ENCODE measurements at places on chromosomes 6 and 20.

- peak overlapping the region; percentile 40 for H3K4me3 ChIP-seq
- H3K27me3 ChIP-seq: peaks cover 43% of the 10 kb centered on the region
- peak; percentile 50 for DNase-seq
- H3K36me3 ChIP-seq: no peaks in the 10 kb centered on the region
Measured at GRCh38 chr20:17225851-17226409, 910 bp upstream of the PCSK2 start.

GRCh38 chr6:12151433-12151820 lies 138.7 kb upstream of the EDN1 start:
- no peaks in the 10 kb centered on the region for H3K36me3 ChIP-seq
- H3K27ac ChIP-seq: no peak overlapping the region
- H3K27me3 ChIP-seq: no peaks in the 10 kb centered on the region
- DNase-seq: peak; percentile 33
- no peak overlapping the region for H3K4me3 ChIP-seq
- H3K4me1 ChIP-seq: peaks cover 21% of the 10 kb centered on the region

DNA sequence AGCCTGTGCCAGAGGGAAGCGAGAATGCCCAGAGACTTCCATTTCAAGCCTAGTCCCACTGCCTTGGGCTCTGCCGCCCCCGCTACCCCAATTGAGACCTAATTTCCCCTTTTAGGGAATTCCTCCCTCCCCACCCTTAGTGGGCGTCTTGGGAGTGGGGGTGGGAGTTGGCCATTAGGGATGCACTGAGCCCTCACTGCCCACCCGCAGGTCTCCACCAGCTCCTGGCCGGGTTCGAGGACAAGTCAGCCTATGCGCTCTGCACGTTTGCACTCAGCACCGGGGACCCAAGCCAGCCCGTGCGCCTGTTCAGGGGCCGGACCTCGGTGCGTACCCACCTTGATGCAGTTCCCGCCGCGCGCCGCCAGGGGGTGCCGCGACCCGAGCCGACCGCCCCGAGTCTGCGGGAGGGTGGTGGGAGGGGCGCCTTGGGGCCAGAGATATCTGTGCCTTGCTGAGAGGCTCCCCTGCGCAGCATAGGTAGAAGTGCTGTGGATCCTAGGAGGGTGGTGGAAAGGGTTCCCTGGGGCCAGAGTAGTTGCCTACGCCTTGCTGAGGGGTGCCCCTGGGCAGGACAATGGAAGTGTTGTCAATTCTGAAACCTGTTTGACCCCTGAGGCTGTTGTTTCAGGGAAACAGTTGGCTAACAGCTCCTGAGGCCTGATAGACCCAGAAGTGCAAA lies 9.2 kb downstream of the ITPA start:
- no peak overlapping the region for H3K4me3 ChIP-seq
- no peaks in the 10 kb centered on the region for H3K27me3 ChIP-seq
- H3K4me1 ChIP-seq: peaks cover 11% of the 10 kb centered on the region
- DNase-seq: peak; percentile 75
- H3K36me3 ChIP-seq: peaks cover 23% of the 10 kb centered on the region

DNA sequence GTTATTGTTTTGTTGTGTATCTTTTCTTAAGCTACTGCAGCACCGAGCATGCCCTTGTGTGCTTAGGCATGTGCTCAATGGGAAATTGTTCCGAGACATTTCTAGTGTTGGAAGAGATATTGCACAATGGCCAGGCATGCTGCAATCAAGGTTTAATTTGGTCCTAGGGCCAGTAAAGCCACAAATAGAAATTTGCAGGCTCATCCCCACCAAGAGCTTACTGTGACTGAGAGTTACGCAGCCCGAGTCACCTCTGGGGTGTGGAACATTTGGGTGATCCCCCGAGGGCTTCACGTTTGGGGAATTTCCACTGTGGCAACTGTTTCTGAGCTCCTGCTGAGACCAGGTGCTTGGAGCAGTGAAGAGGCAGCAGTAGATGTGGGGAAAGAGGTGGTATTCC lies 65.8 kb downstream of the ADTRP start:
- no peaks in the 10 kb centered on the region for H3K27me3 ChIP-seq
- peak overlapping the region; percentile 19 for H3K27ac ChIP-seq
- no peaks in the 10 kb centered on the region for H3K4me1 ChIP-seq

DNA sequence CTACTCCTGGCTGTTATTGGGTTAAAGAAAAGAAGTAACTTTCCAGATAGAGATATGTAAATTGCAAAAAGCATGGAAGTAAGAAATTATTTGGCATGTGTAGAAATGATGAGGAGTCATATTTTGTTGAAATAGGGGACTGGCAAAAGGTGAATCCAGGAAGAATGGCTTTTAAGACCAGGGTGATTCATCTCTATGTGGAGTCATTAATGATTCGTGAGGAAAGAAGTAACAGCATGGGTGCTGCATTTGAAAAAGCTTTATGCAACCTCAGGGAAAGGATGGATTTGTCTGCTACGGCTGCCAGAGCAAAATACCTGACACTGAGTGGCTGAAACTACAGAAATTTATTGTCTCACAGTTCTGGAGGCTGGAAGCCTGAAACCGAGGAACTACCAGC lies 14.8 kb upstream of the SYNE1 start:
- H3K4me3 ChIP-seq: no peak overlapping the region
- H3K27ac ChIP-seq: no peak overlapping the region
- H3K4me1 ChIP-seq: peaks cover 8% of the 10 kb centered on the region
- no peaks in the 10 kb centered on the region for H3K27me3 ChIP-seq
- no peak for DNase-seq

DNA sequence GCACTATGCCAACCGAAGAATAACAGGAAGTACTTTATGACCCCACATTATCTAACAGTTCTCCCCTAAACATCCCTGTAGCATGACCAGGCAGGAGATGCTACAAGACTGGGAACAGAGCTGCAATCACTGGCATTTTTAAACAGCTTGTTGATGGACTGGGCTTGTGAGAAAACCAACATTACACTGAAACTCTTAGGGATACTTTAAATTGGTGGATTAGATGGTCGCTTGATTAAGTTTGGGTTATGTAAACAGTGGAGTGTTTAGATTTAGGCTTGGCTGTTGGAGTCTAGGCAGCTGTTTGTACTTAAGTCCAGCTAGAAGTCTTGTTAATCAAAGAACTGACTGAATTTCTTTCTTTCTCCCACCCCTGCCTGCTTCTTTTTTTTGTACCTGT lies 234.1 kb upstream of the BMP2 start:
- H3K4me1 ChIP-seq: no peaks in the 10 kb centered on the region
- H3K27ac ChIP-seq: peak overlapping the region; percentile 75
- no peak for DNase-seq
- H3K36me3 ChIP-seq: no peaks in the 10 kb centered on the region

- H3K4me1 ChIP-seq: no peaks in the 10 kb centered on the region
- no peaks in the 10 kb centered on the region for H3K36me3 ChIP-seq
- H3K27ac ChIP-seq: no peak overlapping the region
Measured at GRCh38 chr6:29762051-29762450, 38.8 kb downstream of the HLA-F start.

DNA sequence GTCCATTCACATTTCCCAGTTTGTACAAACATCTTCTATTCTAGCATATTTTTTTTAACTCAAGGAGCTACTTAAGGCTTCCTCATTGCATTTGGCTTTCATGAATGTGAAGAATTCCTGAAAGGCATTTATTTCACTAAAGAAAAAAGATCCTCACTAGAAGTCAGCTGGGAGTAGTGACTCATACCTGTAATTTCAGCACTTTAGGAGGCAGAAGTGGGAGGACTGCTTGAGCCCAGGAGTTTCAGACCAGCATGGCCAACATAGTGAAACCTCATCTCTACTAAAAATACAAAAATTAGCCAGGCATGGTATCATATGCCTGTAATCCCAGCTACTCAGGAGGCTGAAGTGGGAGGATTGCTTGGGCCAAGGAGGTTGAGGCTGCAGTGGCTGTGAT lies 30.9 kb upstream of the XRN2 start:
- no peaks in the 10 kb centered on the region for H3K36me3 ChIP-seq
- no peak overlapping the region for H3K27ac ChIP-seq
- H3K4me3 ChIP-seq: no peak overlapping the region
- no peak for DNase-seq
- H3K4me1 ChIP-seq: no peaks in the 10 kb centered on the region
- H3K27me3 ChIP-seq: no peaks in the 10 kb centered on the region

- peaks cover 27% of the 10 kb centered on the region for H3K36me3 ChIP-seq
- H3K4me3 ChIP-seq: no peak overlapping the region
- H3K27ac ChIP-seq: no peak overlapping the region
- H3K27me3 ChIP-seq: no peaks in the 10 kb centered on the region
Measured at GRCh38 chr6:79201143-79201542, 33.3 kb downstream of the HMGN3 start.

- DNase-seq: no peak
- no peaks in the 10 kb centered on the region for H3K36me3 ChIP-seq
- no peak overlapping the region for H3K27ac ChIP-seq
- peaks cover 24% of the 10 kb centered on the region for H3K4me1 ChIP-seq
Measured at GRCh38 chr6:151808371-151809241, 1.1 kb downstream of the ESR1 start.

DNA sequence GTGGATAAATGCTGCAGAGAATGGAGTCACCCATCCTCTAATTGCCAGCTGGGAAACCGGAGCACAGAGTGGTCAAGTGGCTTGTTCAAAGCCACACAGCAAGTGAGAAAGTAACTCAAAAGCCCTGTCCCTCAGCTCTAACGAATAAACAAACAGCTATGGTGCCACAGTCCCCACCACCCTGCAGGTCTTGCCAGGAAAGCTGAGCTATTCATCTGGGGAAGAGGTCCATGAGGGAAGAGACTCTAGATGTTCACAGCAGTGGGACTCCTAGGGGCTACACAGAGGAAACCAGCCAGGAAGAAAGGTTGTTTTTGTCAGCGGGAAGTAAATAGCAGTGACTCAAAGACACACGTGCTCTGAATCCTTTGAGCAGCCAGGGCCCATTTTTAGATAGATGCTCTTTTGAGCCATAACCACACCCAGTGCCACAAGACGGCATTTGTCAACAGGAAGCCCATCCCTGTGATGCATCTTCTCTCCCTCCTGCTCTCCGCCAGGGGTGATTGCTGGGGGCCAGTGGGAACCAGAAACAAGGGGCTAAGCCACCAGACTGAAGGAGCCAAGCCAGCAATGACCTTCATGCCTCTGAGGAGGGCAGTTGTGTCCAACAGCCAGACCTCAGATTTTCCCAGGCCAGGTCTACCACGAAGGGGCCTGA lies 32.4 kb upstream of the TCP11 start:
- H3K27ac ChIP-seq: no peak overlapping the region
- H3K4me3 ChIP-seq: no peak overlapping the region
- no peak for DNase-seq
- no peaks in the 10 kb centered on the region for H3K27me3 ChIP-seq
- H3K4me1 ChIP-seq: no peaks in the 10 kb centered on the region

- H3K36me3 ChIP-seq: no peaks in the 10 kb centered on the region
- H3K27ac ChIP-seq: no peak overlapping the region
- no peak overlapping the region for H3K4me3 ChIP-seq
- no peak for DNase-seq
- H3K27me3 ChIP-seq: no peaks in the 10 kb centered on the region
- no peaks in the 10 kb centered on the region for H3K4me1 ChIP-seq
Measured at GRCh38 chr6:127178746-127179145, 60.3 kb downstream of the RSPO3 start.
